ENCODE measurements at places on chromosomes 16 and 17. TPM values are rescaled to one million over a fixed set of nuclear protein-coding genes. Genes with fewer than 3 reads are reported as not detected.

Gene ANKS4B
- total RNA-seq, result 0.05 TPM

Gene IGFALS
- 0.55 TPM for total RNA-seq

Gene GFAP
- 90.3 TPM for total RNA-seq

Gene LIMD2
- total RNA-seq, result 23.4 TPM

Gene KRT12
- total RNA-seq, result 50.0 TPM

Gene SHPK
- 23.7 TPM for total RNA-seq

Gene AKAP1
- 24.7 TPM for total RNA-seq

Gene ITGAD
- total RNA-seq, result not detected

Gene CLEC3A
- total RNA-seq, result not detected

Gene TNFRSF12A
- 10.3 TPM for total RNA-seq

Gene TSPOAP1
- total RNA-seq, result 52.3 TPM

Gene TEKT5
- 0.44 TPM for total RNA-seq

Gene ST6GALNAC1
- total RNA-seq, result 2.0 TPM

Gene HP
- total RNA-seq, result 0.55 TPM
